ENCODE measurements at places on chromosomes 12 and 14.
A peak's percentile ranks its signal among the peaks of the same experiment; 100 is the strongest.

DNA sequence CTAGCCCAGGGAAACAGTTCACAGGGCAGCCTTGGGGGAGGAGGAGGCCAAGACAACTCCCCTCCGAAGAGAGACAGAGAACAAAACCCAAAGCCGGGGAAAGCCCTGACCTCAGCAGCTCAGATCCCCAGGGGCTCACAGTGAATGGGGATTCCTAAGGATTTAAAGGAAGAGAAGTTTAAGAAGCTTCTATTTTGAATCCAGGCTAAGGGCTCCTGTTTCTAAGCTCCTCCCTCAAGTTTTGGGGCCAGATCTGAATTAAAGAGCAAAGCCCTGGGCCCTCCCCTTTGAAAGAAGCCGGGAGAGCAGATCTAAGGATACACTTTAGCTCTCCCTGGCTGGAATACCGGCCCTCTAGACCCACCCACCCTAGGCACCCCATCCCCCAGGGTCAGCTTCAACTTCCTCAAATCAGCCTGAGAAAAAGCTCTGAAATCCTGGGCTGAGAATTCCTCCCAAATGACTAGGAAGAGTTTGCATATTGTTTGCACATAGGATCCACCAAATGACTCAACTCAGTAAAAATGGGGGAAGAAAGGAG, 3.9 kb downstream of the KDM2B start:
- DNase-seq, result no peak

GRCh38 chr14:77284466-77284865, 13.5 kb upstream of the NGB start:
- no peak for DNase-seq

DNA sequence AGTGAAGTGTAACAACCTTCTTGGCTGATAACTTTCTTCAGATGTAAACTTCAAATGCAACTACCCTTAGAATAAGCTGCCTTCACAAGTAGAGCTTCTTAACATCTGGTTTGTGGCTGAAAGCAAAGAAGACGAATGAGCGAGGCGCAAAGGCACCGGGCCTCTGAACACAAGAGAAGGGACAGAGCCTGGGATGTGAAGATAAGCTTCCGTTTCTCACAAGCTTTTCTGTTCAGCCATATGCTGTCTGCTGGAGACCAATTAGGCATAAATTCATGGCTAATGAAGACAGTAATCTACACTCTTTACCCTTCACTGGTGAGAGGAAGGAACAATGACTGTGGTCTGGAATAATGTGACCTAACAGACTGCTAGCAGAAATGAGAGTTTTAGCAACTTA, 195.2 kb downstream of the ATXN7L3B start:
- no peak for DNase-seq

DNA sequence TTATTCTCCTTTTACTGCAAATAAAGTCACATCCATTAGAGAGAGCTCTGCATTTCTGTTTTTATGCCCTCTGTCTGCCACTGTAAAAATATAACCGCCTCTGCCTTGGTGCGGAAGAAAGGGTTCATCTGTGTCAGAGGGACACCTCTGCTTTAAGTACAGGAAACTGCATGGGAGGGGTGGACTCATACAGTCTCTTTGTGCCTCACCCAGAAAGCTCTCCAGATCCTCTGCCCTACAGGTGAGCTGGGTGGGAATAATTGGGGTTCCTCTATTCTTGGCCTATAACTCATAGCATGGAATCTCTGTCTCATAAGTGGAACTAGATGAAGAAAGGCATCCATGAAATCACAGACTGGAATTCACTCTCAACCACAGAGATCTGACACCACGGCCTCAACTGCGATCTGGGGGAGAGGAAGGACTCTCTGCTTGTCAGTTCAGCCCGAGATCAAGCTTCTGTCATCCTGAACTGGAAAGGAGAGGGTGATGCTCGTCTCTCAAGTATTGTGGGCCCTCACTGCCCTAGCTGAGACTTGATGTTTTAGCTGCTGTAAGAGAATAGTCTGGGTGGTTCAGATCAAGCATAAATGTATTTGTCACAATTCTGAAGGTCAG, 702.3 kb downstream of the TMEM121 start:
- DNase-seq, result peak; percentile 60

- no peak for DNase-seq
These were observed at the start of gene ANKRD33 for GRCh38 chr12:51887476-51888315. TSS of gene ANKRD33 (plus strand) at chr12:51888103. CDS start at chr12:51888187, 84 bp downstream.

GRCh38 chr12:1305791-1306500, 288.4 kb downstream of the FBXL14 start:
- no peak for DNase-seq

- DNase-seq, result no peak
These were observed 4.3 kb upstream of the GZMH start for GRCh38 chr14:24613747-24614146.

DNA sequence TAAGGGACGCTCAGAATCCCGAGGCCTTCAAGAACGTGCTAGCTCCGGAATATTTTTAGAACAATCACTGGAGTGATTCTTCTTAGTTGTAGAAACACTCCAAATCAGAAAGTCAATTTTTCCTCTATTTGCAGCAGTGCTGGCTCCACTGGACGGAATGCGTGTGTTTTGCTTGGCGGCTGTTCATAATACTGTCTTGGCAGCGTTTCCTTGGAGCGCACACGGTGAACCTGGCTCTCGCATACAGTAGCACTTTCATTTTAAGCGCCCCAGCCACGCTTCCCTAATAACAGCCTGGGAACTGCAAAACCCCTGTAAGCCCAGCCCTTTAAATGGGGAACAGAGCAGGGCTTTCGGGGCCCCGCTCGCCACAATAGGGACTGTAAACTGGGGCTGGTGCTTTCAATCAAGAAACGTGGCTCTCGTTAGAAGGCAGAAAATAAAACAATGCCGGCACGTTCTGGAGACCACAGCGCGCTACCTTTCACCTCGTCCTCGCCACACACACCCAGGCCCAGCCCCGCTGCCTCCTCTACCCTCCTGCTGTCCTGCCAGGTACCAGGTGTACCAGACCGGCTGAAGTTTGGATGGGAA, 79.9 kb downstream of the BCL11B start:
- no peak for DNase-seq

- no peak for DNase-seq
These were observed 890.2 kb downstream of the FLRT2 start for GRCh38 chr14:86420131-86420530.

DNA sequence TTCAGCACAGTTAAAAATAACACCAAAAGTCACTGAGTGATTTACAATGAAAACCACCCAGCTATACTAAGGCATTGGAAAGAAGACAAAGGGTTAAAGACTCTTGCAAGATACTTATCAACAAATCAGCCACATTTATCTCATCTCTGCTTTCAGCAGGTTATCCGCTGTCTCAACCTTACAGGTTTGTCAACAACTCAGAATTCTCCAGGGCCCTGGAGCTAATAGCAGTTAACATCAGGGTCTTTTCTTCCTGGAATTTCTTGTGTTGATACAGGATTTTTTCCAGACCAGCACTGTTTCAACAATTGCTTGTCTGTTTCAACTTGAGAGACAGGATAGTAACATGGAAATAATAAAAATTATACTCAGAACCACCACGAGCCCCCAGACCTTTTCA, 3.5 kb downstream of the PKP2 start:
- no peak for DNase-seq

- DNase-seq, result no peak
These were observed 5.7 kb downstream of the BEGAIN start for GRCh38 chr14:100581228-100582145.

DNA sequence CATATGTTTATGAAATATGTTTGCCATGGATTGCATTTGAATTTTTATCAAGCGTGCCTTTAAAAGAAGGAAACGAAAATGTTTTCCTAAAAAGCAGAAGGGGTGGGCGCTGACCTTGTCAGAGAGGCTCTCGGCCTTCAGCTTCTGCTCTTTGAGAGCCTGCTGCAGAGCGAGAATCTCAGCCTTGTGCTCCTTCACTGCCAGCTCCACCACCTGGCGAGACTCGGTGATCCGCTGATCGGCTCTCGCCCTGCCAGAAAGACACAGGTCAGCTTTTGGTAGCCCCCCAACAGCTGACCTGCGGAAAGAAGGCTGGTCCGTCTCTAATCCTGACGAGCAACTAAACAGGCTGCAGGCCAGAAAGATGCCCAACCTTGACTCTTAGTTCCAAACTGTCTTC, 62.4 kb downstream of the PRKAB1 start:
- DNase-seq, result no peak

DNA sequence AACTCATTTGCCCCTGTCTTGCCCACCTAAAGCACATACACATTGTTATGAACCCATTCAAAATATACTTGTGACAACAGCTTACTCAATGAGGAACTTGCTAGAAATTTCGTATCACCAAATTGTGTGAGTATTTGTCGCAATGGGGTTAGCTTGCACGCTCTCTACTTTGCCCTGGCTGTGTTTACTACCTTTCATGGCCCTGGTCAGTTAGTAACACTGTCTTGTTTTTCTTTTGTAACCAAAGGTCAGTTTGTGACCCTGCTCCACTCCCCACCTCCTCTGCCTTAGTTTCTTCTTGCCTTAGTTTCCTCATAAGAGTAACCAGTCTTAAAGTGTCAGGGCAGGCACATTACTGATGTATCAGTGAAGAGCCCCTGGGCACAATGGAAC, 205.8 kb upstream of the EEA1 start:
- DNase-seq, result no peak

GRCh38 chr14:68146818-68147217, 327.2 kb downstream of the RAD51B start:
- no peak for DNase-seq

- DNase-seq, result peak; percentile 55
These were observed 20.5 kb upstream of the FAM181A start for GRCh38 chr14:93906341-93907329.

DNA sequence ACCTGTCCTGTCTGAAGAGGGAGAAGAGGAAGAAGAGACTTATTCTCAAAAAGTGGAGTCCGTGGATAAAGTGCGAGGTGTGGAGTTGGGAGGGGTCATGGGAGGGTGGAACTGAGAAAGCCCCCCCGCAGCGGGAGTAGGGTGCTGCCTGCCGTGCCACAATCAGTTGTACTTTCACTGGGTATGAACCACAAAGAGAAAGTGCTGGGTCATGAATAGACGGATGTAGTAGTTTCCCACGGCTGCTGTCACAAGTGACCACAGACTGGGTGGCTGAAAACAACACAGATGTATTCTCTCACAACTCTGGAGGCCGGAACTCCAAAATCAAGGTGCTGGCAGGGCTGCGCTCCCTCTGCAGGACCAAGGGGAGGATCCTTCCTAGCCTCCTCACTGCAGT, 5.5 kb downstream of the DNAH10 start:
- peak; percentile 15 for DNase-seq

DNA sequence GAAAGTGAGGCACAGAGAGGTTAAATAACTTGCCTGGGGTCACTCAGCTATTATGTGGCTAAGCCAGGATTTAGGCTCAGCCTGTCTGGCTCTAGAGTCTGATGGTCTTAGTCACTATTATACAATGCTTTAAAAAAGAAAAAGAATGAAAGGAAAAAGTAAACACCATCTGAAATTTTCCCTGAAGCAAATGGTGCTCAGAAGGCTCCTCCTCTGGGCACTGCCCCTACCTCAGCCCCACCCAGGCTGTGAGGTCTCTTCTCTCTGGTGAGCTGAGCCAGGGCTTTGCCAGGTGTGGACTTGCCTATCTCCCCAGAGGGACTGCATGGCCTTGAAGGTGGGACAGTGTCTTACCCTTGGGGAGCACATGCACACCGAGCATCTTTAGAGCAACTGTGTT, 117.5 kb upstream of the DYRK2 start:
- no peak for DNase-seq

GRCh38 chr12:11596141-11596540, 53.3 kb upstream of the ETV6 start:
- no peak for DNase-seq

GRCh38 chr14:105930572-105930971, 404.2 kb downstream of the TMEM121 start:
- DNase-seq, result no peak

DNA sequence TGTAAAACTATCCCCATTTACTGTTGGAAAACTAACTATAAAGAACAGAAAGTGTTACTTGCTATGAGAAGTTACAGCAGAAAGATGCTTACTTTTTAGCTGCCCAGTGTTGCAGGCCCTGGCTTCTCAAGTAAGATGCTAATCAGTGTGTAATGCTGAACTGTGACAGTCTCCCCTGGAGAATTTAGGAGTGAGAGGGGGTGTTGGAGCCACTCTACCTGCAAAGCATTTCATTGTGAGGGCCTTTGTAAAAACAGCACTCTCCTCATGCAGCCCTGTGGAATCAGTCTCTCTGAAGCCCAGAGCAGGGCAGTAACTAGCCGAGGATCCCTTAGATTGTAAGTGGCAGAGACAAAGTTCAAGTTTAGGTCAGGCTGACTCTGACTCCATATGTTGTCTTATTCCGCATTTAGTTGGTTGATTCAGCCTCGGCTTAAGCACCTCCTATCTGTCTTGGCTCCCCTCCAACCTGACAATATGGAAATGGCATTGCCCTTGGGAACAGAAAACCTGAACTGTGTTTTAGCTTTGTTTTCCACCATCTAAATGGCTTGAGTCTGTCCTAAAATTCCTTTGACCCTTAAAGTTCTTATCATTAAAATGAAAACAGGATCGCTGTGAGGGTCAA, 141.3 kb downstream of the PRKCH start:
- DNase-seq, result no peak

- DNase-seq, result no peak
These were observed 332.2 kb downstream of the DUSP6 start for GRCh38 chr12:89020121-89020480.

DNA sequence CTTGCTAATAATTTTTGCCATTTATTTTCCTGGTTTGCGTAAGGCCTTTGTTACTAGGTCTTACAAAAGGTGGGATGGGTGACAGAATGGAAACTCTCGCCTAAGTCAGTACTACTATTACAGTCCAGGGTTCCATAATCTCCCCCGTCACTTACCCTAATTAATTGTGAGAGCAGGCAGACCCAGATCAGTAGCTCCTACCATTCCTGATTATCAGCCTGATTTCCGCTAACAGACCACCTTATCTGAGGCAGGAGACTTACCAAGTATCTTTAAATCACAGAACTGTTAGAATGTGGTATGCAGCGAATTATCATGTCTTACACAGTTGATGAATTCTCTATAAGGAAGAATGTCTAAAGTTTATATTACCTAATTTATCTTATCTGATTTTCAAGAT, 234.7 kb downstream of the FOXN3 start:
- DNase-seq, result no peak

DNA sequence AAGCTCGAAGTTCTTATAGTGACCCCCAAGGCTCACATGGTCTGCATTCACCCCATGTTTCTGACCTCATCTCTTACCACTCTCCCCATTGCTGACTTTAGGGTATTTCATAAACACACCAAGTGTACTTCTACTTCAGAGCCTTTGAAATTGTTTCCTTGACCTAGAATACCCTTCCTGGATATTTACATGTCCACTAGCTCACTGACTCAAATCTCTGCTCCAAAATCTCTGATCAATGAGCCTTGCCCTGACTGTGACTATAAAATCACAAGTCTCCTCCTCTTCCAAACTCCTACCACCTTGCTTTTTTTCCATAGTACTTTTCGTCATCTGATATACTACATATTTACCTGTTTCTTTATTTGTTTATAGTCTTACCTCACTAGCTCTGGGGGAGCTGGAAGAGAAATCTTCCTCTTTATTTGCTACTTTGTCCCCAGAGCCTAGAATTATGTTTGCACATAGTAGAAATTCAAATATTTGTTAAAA, 105.1 kb downstream of the RMST start:
- DNase-seq, result no peak

- DNase-seq, result no peak
These were observed 845 bp upstream of the AGAP2 start for GRCh38 chr12:57739387-57739786.
